ENCODE measurements at places on chromosomes 5 and 9.

DNA sequence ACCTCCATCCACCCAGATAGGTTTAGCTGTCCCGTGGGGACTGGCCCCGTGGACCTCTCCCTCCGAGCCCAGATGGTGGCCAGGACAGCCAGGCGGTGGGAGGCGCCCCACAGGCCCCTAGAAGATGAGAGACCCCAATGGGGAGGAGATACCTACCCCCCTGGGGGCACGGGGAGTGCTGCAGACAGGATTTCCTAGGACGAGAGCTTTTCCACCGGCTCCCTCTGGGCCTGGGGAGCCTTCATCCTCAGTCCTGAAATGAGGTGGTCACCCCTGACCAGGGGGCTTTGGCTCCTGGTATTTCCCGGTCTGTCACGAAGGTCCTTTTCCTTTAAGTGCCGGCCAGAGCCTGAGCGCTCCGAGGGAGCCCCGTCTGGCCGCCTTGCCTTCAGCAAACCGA, 46.8 kb downstream of the MRPL36 start:
- no peak for DNase-seq

DNA sequence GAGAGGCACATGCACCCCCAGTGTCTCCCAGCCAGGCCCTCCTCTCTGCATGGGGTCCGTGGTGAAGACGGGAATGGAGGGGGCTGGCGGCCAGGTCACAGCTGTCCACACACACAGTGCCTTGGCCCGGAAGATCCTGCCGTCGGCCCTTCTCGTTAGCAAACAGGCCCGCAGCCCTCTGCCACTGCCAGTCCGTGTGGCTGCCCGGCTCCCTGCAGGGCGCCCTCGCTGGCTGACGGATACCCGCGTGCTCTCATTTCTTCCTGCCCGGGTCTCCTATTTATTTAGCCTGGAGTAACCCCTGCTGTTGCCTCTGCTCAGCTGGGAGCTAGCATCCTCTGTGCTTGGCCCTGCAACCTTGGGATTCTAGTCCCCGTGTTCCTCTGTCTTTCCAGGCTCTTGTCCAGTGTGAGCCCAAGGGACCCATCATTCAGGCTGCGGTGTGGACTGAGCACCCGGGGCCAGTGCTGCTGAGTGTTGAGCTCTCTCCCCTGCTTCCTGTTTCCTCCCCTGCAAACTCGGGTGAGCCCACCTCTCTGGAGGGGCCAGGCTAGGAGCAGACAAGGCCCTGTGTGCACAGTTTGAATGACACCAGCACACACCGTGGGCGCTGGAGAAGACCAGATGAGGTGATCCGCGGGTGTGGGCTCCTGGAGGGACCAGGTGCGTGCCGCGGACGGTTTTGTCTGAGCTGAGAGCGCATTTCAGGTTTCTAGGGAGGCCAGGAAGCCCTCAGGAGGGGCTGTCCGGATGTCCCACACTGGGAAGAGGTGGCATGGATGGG, 14.6 kb upstream of the RNU6ATAC start:
- no peak for DNase-seq

DNA sequence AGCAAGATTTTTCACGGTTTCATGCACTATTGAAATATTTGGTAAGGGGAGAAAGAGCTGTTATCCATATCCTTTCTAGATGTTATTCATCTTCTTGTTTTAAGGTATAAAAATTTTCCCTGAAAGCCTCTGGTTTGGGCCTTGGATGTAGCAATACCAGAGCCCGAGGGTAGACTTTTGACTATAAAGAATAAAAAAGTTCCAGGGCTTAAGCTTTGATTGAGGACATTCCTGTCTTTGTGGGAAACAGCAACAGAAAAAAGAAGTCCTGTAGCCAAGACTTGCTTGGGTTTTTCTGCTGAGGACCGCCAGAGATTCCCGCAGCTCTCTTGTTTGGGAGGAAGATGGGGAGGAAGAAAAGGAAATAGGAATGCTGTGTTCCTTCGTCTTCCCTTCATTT, 440.0 kb upstream of the WWC1 start:
- DNase-seq, result no peak

- DNase-seq, result peak; percentile 63
Observed at GRCh38 chr5:73388306-73388684, 60.3 kb downstream of the FOXD1 start.

DNA sequence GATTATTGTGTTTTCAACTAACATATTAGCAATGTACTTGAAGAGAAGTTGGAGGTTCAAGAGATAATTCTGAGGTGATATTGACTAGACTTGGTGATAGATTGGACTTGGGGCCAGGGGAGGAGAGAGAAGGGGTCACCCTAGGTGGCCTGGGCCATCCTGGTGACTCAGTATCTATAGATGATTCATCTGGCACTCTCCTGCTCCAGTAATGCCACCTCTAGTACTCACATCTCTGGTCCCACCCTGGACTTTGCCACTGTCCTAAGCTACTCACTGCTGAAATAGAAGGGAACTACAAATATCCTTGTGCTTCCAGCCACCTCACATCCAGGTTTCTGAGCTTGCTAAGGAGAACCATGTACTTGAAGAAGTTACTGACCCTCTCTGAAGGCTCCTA, 249.9 kb downstream of the ARRDC3 start:
- DNase-seq, result no peak

- no peak for DNase-seq
Observed at GRCh38 chr5:171437286-171437821, 17.9 kb downstream of the FGF18 start.

DNA sequence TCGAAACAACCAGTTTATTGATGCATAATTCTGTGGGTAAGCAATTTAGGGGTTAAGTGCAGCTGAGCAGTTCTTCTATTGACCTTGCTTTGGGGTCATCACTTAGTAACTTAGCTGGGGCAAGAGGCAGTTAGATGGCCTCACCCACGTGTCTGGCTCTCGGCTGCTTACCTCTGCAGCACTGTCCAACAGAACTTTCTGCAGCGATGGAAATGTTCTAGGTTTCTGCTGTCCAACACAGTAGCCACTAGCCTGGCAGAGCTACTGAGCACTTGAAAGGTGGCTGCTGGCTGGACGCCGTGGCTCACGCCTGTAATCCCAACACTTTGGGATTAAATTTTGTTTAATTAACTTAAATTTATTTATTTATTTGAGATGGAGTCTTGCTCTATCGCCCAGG, 13.1 kb upstream of the URM1 start:
- no peak for DNase-seq

GRCh38 chr5:89232139-89232603, 349.2 kb upstream of the MEF2C start:
- no peak for DNase-seq

DNA sequence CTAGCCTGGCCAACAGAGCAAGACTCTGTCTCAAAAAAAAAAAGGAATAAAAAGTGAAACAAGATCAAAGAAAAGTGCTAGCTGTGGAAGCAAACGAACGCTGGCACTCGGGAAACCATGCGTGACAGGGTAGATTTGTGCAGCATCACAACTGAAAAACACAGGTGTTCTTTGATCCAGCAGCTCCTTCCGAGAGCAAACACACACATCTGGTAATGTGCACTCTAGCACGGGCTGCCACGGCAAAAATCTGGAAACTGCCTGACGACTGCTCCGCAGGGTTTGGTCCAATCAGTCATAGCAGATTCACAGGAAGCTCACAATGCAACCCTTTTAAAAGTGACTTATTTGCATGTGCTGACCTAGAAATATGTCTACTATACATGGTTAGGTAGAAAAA, 80.0 kb downstream of the SYK start:
- no peak for DNase-seq

DNA sequence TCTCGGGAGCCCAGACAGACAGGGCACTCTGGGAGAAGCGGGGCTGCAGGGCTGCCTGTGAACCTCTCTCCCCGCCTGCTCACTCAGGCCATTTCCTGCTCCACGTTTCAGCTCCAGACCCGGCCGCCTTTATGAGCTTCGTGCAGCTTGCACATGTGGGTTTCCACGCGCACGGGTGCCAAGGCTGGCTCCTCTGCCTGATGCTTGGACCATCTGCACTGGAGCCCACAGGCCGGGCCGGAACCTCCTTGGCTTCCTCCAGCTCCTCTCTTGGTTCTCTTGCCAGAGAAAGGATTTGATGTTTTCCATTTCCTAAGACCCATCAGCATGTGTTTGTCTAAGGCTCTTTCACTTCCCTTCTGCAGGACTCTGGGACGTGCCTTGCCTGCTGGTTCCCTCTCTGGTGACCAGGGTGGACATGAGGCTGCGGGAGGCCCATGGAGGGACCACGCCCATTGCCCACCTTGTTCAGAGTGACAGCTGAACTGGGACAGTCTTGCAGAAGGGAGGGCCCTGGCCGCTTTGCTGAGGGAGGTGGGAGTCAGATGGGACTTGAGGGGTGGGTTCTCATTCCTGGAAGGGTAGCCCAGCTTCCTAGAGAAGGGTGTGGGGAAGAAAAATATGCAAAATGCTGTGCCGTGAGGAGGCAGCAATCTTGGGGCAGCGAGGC, 23.3 kb upstream of the COL5A1 start:
- DNase-seq, result no peak

DNA sequence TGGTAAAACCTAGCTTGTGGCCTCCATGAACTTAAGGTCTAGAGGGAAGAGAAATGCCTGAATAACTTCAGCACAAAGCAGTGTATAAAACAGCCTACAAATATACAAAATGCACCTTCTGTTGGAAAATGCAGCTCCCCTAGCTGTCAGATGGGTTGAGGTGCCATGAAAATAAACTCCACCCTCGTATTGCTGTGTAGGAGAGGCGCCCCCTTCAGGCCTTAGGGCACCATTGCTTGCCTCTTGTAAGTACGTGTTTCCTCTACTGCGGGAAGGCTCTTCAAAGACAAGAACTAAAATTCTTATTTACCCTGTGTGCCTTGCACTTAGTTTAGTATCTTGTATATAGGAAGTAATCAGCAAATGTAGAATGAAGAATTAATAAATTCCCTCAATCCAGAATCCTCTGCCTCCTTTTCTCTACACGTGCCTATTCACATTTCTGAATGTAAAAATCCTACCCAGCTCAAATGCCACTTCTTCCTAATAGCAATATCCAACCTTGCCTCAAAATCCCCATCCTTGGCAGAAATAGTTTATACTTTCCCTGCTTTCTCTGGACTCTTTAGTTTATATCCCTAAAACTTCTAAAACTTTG, 393.7 kb upstream of the PDE4D start:
- DNase-seq, result peak; percentile 16

- DNase-seq, result no peak
Observed at GRCh38 chr5:178473854-178474253, 116.3 kb downstream of the COL23A1 start.

- no peak for DNase-seq
Observed at GRCh38 chr9:19618816-19619215, 170.0 kb downstream of the SLC24A2 start.

DNA sequence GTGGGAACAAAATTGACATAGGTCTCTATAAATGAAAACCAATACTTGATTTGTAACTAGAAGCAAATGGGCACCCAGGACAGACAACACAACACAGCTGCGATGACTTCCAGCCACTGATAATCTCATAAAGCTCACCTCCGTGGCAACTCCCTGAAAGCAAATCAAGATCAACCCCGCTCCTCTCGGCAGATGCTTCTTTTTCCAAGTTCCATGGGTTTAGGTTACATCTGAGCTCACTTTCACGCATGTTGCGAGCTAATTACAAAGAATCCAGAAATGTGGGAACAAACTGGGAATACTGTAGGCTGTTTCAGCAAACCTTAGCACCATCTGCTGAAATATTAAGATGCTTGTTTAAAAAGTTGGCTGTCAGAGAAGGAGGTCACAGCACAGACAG, 153.9 kb downstream of the ELAVL2 start:
- DNase-seq, result no peak

GRCh38 chr9:126957687-126958053, 43.1 kb downstream of the RALGPS1 start:
- DNase-seq, result peak; percentile 64

- peak; percentile 51 for DNase-seq
Observed at GRCh38 chr9:36632892-36633291, 60.2 kb downstream of the MELK start.

DNA sequence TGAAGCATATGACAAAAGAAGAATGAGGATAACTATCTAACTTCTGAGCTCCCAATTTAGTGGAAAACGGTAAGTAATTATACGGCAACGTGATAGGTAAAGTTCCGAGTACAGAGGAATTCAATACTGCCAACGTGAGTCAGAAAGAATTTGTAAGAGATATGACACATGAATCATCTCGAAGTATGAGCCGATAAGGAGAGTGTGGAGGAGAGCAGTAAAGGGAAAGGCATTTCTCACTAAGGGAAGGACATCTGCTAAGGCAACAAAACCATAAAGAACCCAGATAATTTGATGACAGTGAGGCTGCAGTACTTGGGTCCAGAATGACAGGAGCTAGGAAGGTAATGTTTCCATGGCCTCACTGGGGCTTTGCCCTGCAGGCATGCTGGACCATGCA, 11.0 kb downstream of the MPDZ start:
- DNase-seq, result peak; percentile 56

DNA sequence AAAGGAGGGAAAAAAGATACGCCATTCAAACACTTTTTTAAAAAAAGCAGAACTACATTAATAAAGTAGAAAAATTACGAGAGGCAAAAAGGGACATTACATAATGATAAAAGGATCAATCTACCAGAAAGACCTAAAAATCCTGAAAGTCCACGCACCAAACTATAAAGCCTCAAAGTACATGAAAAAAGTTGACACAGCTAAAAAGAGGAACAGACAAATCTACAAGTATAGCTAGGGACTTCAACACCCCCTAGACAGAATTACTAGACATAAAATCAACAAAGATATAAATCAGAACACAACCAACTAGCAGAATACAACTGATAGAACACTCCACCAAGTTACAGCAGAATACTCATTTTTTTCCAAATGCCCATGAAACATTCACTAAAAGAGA, 11.1 kb downstream of the CAMSAP1 start:
- no peak for DNase-seq

GRCh38 chr5:154193701-154194121, 3.2 kb downstream of the GALNT10 start:
- peak; percentile 37 for DNase-seq

- no peak for DNase-seq
Observed at GRCh38 chr9:79116041-79116440, 455.7 kb upstream of the TLE4 start.

DNA sequence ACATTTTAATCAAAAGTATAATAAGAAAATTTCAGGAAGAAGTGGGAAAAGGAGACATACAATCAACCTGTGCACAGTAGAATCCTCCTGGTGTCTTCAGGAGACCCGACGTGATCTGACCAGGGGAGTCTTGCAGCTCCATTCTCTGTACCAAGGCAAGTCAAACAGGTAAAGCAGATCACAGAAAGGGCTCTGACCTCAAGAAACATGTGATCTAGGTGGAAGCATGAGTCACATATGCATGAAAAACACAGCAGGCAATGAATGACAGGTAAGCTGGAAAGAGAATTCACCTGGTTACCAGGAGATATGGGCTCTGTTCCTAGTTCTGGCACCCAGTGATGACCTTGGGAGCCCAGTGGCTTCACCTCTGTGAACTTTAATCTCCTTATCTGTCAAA, 19.4 kb upstream of the FABP6 start:
- no peak for DNase-seq

All from IMR-90 (cell line).